ENCODE measurements at places on chromosomes 16 and 17. TPM values are rescaled to one million over a fixed set of nuclear protein-coding genes. Genes with fewer than 3 reads are reported as not detected.

- H3K4me3 ChIP-seq: no peak overlapping the region
- H3K36me3 ChIP-seq: peaks cover 20% of the 10 kb centered on the region
- H3K27me3 ChIP-seq: no peaks in the 10 kb centered on the region
Measured at GRCh38 chr16:67954421-67955196, 10.7 kb upstream of the LCAT start.

- no peak overlapping the region for H3K27ac ChIP-seq
- no peaks in the 10 kb centered on the region for H3K27me3 ChIP-seq
- H3K36me3 ChIP-seq: no peaks in the 10 kb centered on the region
Measured at GRCh38 chr16:79272141-79272577, 328.4 kb downstream of the MAF start.

DNA sequence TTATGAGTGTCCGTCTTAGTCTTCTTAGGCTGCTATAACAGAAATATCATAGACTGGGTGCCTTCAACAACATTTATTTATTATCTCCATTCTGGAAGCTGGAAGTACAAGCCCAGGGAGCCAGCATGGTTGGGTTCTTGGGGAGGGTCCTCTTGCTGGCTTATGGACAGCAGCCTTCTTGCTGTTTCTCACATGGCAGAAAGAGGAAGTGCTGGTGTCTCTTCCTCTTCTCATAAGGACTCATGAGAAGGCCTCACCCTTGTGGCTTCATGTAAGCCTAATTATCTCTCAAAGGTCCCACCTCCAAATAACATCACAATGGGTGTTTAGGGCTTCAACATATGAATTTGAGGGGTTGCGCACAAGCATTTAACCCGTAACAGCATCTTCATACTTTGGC lies 207.0 kb upstream of the COX10 start:
- H3K4me3 ChIP-seq: no peak overlapping the region
- no peaks in the 10 kb centered on the region for H3K36me3 ChIP-seq
- no peak for DNase-seq
- no peaks in the 10 kb centered on the region for H3K4me1 ChIP-seq

GRCh38 chr17:15255713-15256454 lies 9.2 kb downstream of the PMP22 start:
- no peaks in the 10 kb centered on the region for H3K4me1 ChIP-seq
- no peaks in the 10 kb centered on the region for H3K36me3 ChIP-seq
- no peak overlapping the region for H3K4me3 ChIP-seq
- DNase-seq: no peak

DNA sequence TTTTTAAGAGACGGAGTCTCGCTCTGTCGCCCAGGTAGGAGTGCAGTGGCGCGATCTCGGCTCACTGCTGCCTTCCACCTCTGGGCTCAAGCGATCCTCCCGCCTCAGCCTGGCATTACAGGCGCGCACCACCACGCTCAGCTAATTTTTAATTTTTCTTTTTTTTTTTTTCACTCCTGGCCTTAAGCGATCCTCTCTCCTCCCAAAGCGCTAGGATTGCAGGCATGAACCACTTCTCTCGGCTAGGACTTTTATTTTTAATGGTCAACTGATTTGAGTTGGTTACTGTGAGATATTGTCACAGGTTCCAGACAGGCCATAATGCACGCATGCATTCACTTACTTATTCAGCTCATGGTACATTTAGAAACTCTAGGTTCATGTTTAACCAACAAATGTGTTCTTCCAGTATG lies 888 bp downstream of the PIGW start:
- peak overlapping the region; percentile 66 for H3K4me3 ChIP-seq
- H3K36me3 ChIP-seq: no peaks in the 10 kb centered on the region
- DNase-seq: no peak
- peak overlapping the region; percentile 81 for H3K27ac ChIP-seq
- H3K27me3 ChIP-seq: no peaks in the 10 kb centered on the region

GRCh38 chr17:18319604-18320256 lies 4.6 kb downstream of the SMCR8 start:
- no peak for DNase-seq
- H3K4me1 ChIP-seq: peaks cover 30% of the 10 kb centered on the region
- H3K4me3 ChIP-seq: no peak overlapping the region
- no peaks in the 10 kb centered on the region for H3K27me3 ChIP-seq
- H3K36me3 ChIP-seq: no peaks in the 10 kb centered on the region

- H3K4me1 ChIP-seq: peaks cover 4% of the 10 kb centered on the region
- DNase-seq: no peak
- no peaks in the 10 kb centered on the region for H3K36me3 ChIP-seq
- no peaks in the 10 kb centered on the region for H3K27me3 ChIP-seq
- H3K27ac ChIP-seq: no peak overlapping the region
Measured at GRCh38 chr17:43372273-43372911, 26.4 kb upstream of the ARL4D start.

DNA sequence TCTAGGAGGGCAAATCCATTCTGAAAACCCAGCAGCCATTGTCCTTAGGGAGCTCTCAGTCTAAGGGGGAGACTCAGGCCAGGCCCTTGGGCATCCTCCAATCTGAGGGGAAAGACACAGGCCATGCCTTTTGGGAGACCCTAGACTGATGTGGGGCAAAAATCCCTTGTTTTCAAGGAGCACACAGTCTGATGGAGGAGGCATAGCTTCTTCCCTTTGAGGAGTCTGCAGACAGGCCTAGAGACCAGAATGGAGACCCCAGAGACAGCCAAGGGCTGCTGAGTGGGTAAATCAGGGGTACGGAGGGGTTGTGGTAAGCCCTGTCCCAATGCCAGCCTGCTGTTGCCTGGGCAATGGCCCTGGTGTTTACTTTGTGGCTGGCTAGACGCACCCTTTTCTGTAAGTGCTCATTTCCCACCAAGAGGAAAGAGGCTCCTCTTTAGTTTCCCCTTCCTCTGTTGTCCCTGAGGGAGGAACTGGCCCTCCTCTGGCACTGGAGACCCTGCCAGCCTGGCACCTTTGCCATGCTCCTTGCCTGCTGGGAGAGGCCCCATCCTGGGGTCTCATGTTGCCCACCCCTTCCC lies 19.3 kb downstream of the ARHGAP23 start:
- H3K36me3 ChIP-seq: no peaks in the 10 kb centered on the region
- no peaks in the 10 kb centered on the region for H3K27me3 ChIP-seq
- no peak overlapping the region for H3K4me3 ChIP-seq
- no peaks in the 10 kb centered on the region for H3K4me1 ChIP-seq

DNA sequence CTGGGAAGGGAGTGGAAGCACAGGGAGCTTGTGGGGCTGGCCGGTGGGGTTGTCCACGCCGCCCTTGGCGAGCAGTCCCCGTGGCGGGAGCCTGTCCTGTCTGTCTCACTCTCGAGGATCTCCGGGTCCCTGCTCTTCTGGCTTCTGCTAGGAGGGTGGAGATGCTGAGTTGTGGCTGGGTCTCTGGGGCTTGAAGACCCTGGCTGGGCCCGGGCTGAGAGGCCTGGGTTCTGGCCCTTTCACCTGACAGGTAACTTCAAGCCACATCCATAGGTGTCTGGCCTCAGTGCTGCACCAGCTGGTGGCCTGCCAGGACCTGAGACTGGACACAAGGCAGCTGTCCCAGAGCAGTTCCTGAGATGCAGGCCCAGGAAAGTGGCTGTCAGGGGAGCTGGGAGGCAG lies 46.7 kb downstream of the PRMT7 start:
- H3K36me3 ChIP-seq: no peaks in the 10 kb centered on the region
- no peak for DNase-seq
- H3K27ac ChIP-seq: no peak overlapping the region
- no peaks in the 10 kb centered on the region for H3K4me1 ChIP-seq
- H3K4me3 ChIP-seq: no peak overlapping the region

GRCh38 chr16:54280751-54281150 lies 5.8 kb downstream of the IRX3 start:
- no peak overlapping the region for H3K4me3 ChIP-seq
- no peak overlapping the region for H3K27ac ChIP-seq
- peaks cover 18% of the 10 kb centered on the region for H3K27me3 ChIP-seq

- no peak overlapping the region for H3K27ac ChIP-seq
- H3K4me1 ChIP-seq: no peaks in the 10 kb centered on the region
- no peak overlapping the region for H3K4me3 ChIP-seq
- H3K27me3 ChIP-seq: no peaks in the 10 kb centered on the region
- H3K36me3 ChIP-seq: no peaks in the 10 kb centered on the region
- no peak for DNase-seq
Measured at GRCh38 chr16:30060346-30060745, 5.2 kb upstream of the ALDOA start.

DNA sequence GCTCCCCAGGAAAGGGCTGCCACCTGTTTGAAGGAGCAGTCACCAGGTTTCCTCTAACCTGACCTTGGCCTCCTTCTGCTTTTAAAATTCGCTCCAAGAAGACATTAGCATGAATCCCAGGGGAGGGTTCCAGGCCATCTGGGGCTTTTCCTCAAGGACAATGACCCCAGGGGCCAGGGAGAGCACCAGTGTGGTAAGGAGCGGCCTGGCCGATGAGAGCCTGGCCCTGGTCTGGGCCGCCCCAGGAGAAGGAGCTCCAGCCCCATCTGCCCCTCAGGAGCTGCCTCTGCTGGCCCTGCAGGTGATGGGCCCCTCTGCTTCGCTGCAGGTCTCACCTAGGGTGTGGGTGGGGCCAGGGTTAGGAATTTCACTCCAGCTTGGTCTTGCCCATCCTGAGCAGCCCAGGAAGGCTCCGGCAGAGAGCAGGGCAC lies 209.2 kb upstream of the TNRC6C start:
- no peaks in the 10 kb centered on the region for H3K27me3 ChIP-seq
- no peaks in the 10 kb centered on the region for H3K4me1 ChIP-seq

OR2C1 gene
- total RNA-seq: not detected

C17orf50 gene
- total RNA-seq: not detected

SNAI3 gene
- 0.21 TPM for total RNA-seq

TCAP gene
- total RNA-seq: 1.2 TPM

KCNJ16 gene
- total RNA-seq: 0.77 TPM
